ENCODE measurements at places on chromosomes 11 and 22.

- no peak for DNase-seq
These were observed 63.8 kb downstream of the BTG4 start for GRCh38 chr11:111448414-111448813.

GRCh38 chr11:66987158-66987620, 12.1 kb downstream of the C11orf86 start:
- no peak for DNase-seq

- no peak for DNase-seq
These were observed 31.7 kb downstream of the PARVB start for GRCh38 chr22:44055805-44056204.

- DNase-seq, result no peak
These were observed 36.2 kb upstream of the MMP13 start for GRCh38 chr11:102991776-102992175.

DNA sequence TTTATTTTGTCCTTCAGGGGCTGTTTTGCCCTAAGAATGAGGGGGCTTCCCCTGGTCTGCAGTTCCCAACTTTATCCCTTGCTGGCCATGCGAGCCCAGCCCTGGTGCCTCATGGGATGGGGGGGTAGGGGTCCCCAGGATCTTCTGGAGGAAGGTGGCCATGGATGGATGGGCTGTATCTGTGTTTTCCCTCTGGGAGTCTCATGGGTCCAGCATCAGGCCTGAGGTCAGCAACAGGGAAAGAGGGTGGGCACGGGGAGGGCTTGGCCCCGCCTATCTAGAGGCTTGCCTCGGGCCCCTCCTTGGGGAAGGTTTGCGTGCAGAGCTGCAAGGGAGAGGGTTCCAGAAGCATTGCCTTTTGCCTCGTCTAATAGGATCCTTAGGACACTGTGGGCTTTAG, 10.8 kb upstream of the ADORA2A start:
- no peak for DNase-seq

DNA sequence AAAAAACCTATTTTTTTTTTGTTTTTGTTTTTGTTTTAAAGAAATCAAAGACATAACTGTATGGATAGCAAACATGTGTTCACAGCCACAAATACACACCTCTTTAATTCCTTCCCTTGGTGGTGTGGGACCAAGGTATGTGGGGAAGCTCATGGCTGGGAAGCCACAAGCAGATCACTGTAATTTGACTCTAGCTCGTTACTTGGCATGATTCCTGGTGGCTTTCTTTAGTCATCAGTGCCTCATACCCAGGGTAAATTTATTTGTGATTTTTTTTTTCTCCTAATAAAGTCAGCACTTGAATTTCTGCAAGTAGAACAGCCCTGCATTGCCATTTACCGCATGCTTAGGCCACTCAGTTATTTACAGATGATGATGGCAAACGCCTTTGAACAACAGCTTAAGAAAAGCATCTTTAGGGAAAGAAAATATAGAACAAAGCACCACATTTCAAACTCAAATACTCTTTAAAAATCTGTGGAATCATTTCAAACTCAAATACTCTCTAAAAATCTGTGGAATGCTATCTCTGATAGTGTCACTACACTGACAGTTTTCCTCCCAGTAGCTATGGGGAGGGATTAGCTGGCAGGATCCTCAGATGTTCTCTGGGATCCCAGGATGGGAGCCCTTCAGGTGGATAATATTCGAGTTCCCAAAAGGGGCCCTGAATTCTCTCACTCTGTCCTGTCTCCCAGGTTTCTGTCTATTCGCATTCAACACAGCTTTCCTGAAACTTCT, 687.2 kb downstream of the OPCML start:
- no peak for DNase-seq

GRCh38 chr11:63880403-63880790, 36.6 kb downstream of the RCOR2 start:
- DNase-seq, result no peak

DNA sequence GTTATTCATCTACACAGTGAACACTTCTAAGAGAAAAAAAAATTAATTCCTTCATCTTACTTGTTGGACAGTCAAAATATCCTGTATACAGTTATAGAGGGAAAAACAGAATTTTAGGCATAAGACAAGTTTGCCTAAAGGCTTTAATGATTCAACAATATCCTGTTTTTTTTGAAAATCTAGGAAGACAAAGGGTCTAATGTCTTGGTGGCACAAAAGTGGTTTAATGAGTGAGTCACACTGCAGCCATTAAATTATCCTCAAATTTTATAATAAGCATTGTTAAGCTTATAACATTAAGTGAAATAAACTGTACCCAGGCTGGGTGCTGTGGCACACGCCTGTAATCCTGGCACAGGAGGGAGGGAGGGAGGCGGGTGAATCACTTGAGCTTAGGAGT, 72.9 kb downstream of the GAB2 start:
- no peak for DNase-seq

DNA sequence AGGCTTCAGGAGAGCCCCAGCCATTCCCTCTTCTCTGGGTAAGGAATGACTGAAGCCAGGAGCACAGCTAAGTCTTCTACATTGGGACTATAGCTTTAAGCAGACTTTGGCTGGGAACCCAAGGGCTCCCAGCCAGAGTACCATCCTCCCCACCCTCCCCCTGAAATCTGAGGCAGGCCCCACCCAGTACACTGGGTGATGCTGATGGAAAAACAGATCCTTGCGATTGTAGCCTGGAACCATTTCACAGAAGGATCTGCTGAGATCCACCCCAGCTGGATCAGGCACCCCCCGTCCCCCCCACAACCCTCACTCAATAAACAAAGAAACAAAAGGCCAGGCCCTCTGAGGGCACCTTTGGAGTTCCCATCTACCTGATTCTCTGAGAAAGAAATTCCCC, 39.8 kb downstream of the IL18BP start:
- no peak for DNase-seq

- DNase-seq, result no peak
These were observed 17.0 kb downstream of the PTPRJ start for GRCh38 chr11:47997063-47998053.

- no peak for DNase-seq
These were observed 63.5 kb downstream of the FAM83F start for GRCh38 chr22:40058265-40058664.

DNA sequence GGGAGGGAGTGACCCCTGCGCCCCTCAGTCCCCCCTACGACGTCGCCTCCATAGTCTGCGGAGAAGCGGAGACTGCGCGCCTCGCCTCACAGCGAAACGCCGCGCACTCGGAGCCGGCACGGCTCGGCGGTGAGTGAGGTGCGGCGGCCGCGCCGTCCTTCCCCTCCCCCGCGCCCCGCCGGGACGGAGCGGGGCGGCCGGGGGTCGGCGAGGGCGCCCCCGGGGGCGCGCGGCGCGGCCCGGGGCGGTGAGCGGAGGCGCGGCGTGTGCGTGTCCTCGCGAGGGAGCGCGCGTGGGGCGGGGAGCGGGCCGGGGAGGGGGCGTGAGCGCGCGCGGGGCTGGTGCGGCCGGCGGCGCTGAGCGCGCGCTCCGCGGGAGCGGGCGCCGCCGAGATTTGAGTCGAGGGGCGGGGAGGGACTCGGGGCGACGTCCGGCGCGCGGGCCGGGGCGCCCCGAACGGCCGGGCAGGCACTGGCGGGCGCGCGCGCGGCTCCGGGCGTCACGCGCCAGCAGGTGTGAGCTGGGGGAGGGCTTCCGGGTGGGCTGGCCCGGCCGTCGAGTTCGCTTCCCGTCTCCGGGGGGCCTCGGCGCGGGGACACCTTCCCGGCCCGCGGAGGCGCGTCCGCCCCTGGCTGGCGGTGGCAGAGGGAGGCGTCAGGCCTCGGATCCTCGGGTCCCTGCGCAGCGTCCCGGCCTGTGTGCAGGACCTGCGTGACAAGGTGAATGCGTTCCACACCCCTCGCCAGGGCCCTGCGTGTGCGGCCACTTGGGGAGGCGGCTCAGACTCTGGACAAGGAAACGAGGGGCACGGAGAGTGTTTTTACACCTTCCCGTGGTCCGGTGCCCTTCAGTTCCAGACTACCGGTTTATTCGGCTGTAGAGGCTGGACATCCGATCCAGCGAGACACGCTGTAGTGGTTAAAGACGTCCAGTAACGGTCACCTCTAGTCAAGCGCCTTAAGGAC, 50.4 kb downstream of the FAM83F start:
- no peak for DNase-seq

DNA sequence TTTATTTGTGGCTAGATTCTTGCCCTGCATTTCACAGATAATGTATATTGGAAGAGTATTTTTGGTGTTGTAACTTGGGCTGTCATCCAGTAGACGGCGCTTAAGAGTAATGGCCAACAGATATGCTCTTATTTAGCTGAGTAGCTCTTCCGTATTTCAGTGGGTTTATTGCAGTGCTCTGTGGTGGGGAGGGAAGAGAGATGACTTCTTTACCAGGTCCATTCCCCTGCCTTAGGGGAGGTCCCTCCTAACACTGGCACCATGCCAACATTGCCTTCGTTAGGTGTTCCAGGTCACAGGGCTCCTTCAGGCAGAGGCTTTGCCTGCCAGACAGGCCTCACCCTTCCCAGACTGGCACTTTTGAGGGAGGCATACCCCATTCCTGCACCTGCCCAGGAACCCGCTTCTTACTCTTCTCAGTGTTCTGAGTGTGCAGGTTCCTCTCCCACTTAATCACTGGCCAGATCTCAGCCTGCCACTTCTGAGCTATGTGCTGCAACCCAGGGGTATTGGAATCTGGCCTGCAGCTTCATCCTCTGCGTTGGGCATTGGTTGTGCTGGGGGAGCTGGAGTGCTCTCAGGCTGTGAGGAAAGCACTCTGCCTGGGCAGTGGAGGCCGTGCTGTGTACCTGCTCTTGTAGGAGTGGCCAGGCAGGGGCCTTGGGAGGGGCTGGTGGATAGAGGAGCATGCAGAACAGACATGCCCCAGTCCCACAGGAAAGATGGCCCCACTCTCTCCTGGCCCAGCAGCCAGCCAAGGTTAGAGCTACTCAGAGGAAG, 29.4 kb upstream of the SLN start:
- peak; percentile 55 for DNase-seq

GRCh38 chr11:10496296-10496936, 41.4 kb downstream of the AMPD3 start:
- no peak for DNase-seq

GRCh38 chr11:18379201-18379600, 15.2 kb upstream of the LDHA start:
- DNase-seq, result no peak

- DNase-seq, result no peak
These were observed 107.0 kb downstream of the KCNQ1OT1 start for GRCh38 chr11:2592559-2593392.
